ENCODE measurements at places on chromosomes 2 and 18.

- DNase-seq: no peak
These were observed 136.1 kb downstream of the GCA start for GRCh38 chr2:162480067-162480466.

- no peak for DNase-seq
These were observed 324.9 kb downstream of the TSN start for GRCh38 chr2:122080316-122080715.

GRCh38 chr2:128809259-128809636 lies 490.6 kb upstream of the HS6ST1 start:
- DNase-seq: no peak

DNA sequence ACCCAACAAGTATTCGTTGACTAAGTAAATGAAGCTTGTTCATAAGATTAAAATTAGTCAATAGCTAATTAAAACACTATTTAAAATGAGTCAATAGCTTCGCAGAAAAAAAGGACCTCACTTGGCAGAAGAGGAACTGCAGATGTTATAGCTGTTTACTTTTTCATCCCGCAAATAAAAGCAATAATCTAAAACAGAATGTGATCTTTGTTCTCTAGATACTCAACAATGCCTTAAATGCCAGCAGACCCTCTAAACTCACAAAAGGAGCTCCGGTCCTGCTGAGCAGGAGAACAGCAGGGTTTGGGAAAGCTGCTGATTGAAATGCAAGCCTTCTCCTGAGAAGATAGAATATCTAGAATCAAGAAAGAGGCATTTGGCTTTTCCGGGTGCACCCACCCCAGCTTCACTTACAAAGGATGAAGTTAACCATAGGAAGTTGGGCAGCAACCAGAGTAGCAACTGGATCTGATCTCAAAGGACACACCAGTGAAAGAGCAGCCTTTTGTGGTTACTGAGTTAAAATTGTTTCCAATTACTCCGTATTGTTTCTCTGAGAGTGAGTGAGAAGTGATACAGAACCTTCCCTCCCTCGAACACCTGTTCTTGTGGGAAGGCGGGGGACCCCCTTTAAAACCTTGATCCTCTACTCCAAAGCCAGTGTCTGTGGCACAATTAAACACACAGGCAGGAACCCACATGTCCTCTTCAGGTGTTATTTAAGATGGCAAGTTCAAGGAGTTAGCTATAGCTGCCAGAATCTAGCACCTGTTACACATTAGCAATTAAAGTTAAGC lies 6.8 kb downstream of the CCBE1 start:
- DNase-seq: no peak

DNA sequence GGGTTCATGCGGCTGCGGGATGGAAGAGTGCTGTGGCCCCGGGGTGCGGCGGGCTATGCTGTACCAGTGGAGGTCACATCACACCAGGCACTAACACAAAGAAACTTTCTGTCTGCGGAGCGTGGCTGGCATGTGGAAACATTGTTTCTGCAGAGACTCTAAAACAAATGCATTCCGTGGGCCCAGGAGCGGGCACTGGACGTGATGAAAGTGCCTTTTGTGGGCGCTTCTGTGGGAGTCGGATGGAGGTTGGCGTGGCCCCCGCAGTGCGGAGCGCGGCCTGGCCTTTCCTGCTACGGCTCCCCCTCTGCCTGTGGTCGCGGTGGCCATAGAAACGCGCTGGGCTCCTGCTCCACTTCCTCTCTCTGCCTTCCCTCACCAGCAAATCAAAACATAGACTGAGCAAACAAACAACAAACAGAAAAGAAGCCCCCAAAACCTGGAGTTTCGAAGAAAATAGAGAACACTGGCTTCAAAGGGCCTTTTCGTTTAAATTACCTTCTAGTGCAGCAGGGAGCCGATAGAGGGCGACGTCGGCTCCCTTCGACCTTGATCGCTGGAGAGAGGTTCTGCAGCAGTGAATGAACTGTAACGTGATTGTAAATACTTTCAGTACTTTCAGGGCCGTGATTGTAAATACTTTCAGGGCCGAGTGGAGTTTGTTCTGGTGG lies 51.4 kb downstream of the KIF5C start:
- DNase-seq: no peak

DNA sequence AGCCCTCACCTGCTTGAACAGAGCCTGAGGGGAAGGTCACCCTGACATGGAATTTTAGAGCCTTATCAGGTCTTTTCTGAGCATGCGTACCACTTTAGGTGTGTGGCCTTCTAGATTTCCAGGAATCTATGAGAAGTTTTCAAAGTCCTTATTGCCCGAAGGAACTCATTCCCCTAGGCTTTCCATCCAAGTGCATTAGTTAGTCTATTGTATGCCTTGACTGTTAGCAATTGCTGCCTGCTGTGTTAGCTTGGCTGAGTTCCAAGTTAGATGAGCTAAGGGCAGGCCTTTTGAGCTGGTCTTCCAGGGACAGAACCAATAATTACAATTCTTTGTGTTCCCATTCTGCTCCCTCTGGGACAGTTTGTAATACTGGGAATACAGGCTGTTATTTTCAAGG lies 30.8 kb upstream of the PUM2 start:
- no peak for DNase-seq

DNA sequence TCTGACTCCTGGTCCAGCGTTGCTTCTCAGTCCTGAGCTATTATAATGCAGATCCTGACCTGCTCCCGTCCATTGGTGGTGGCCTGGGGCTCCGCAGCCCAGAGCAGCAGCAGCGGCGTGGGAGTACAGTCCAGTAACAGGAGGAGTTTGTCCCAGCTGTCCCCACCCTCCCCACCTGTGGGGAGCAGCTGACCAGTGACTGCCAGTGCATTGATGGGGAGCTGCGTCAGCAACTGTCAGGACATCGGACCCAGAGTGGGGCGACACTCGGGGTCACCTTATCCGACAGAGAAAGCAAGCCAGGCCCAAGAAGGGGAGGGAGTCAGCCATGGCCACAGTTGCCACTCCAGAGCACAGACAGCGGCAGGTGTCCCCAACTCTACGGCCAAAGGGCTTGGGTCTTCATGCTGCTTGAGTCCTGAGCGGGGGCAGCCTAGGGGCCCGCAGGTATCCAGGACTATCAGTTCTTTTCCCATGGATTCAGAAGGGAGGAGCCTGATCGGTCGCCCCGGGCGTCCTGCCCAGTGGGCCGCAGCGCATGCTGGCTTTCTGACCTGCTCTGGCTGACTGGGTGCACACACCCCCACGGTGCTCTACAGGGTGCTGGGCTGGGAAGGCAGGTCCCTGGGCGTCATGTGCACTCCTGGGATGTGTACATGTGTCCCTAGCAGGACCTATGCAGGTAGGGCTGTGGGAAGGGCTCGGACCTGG lies 29.7 kb downstream of the DNMT3A start:
- no peak for DNase-seq
